ENCODE measurements at places on chromosomes 6 and 20.
A peak's percentile ranks its signal among the peaks of the same experiment; 100 is the strongest.

DNA sequence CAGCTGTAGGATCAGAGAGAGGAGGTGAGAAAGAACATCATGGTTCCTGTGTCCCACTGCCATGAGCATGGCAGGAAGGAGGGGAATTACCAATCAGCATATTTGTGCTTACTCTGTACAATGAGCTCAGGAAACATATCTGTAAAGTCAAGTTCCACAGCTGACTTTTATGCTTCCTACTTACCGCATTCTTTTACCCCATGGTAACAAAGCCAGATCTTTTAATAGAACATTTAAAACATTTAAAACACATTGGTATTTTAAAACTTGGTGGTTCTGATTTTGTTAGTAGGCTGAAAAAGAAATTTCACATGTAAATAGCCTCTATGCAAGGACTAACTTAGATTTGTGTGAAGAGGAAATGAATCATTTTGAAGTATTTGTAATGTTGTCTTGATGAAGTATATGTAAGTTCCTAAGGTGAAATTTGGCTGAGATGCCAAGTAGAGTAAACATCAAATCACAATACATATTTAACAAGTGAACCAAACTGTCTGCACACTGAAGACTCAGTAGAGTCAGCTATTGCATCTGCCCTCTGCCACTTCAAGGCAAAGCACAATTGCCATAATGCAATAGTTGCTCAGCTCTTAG, 114.7 kb downstream of the GJA10 start:
- no peak for DNase-seq

- DNase-seq = no peak
These were observed 97.2 kb downstream of the TMEM242 start for GRCh38 chr6:157226026-157226625.

DNA sequence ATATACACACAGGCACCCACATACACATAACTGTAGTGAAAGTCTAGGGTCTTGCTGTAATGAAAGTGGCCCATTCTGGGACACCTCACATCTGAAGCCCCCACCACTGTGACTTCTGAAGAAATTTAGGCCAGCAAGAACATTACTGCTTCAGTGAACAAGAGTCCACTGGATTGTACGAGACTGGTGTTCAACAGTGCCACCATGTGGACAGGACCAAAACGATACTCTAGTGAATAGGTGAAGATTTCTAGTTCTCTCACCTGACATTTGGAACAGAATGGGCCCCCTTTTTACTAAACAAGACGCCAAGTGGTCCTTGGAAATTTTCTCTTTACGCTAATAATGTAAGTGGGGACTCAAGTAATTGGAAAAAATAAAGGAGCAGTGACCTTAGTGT, 156.9 kb downstream of the MAFB start:
- DNase-seq = no peak

- DNase-seq = no peak
These were observed 138.0 kb upstream of the RREB1 start for GRCh38 chr6:6969761-6970223.

GRCh38 chr6:85676086-85676729, 33.5 kb upstream of the SYNCRIP start:
- no peak for DNase-seq

DNA sequence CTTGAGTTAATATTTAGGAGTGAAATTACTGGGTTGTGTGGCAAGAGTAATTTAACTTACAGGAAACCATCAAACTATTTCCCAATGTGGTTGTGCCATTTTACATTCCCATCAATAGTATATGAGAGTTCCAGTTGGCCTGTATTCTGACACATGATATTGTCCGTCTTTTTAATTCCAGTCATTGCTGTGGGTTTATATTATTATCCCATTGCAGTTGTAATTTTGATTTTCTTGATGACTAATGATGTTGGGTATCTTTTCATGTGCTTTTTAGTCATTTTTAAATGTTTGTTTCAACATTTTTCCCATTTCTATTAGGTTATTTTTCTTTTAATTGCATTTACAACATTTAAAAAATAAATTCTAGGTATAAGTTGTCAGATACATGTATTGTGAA, 614.0 kb downstream of the UTRN start:
- DNase-seq = no peak

DNA sequence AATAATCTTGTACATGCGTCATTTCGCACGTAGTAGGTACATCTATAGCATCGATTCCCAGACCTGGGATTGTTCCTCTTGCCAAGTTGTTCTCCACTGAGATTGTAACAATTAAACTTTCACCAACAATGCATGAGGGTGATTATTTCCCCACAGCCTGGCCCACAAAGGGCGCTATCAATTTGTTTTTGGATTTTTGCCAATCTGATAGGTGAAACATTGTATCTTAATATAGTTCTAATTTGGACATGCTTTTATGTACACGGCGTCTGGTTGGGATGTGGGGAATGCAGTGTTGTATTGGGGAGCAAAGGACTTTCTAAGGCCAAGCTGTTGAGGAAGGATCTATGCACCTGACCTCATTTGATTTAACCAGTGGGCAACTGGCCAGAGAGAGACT, 59.5 kb downstream of the VEGFA start:
- DNase-seq = no peak

GRCh38 chr6:28254121-28254519, 2.1 kb upstream of the ZKSCAN4 start:
- DNase-seq = no peak

DNA sequence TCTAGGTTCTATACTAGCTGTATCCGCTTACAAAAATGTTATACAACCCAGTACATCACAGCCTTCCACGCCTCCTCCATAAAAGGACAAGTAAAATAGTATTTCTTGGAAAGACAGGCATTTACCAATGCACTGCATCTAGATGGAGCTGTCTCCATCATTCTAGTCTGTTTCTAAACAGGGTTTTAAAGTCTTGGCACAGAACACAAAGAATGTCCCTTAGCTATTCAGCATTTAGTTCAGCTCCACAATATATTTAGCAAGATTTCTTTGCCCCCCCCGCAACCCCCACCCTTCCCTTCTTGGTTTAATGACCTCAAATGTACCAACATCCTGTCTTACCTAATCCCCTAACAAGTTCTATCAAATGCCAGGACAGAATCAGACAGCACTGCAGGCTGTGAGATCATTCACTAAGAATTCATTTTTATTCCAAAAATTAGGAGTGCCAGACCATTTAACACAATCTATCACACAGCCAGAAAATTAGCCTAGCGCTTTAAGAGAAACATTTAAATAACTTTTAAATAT, 198.6 kb downstream of the BACH2 start:
- peak; percentile 54 for DNase-seq

GRCh38 chr6:36336779-36337241, at the start of gene BNIP5:
Gene BNIP5, minus strand, starts transcription at chr6:36336888. Its CDS starts 6,198 bp downstream, at chr6:36330690.
- no peak for DNase-seq

All from T-cell (primary cell).